ENCODE measurements at places on chromosomes 7 and 10.

GRCh38 chr7:41592236-41592635 lies 110.7 kb downstream of the INHBA start:
- DNase-seq = no peak

- no peak for DNase-seq
Observed at GRCh38 chr7:123692471-123692877, 36.8 kb downstream of the LMOD2 start.

DNA sequence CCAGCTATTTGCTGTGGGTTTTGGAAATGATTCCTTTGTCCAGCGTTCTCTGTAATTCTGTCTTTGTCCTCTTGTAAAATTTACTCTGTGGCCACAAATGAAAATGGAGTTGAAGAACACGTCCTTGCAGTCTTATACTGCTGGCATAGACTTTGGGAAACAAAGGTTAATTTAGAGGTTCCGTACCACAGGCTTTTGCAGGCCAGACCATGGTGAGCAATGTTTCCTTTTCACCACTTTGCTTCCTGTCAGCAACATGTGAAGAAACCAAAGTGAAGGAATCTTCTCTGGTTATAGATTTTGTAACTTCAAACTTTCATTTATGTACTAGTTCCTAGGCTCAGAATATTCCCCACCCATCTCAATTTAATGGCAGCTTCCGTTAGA lies 488.5 kb downstream of the MDFIC start:
- DNase-seq = no peak

DNA sequence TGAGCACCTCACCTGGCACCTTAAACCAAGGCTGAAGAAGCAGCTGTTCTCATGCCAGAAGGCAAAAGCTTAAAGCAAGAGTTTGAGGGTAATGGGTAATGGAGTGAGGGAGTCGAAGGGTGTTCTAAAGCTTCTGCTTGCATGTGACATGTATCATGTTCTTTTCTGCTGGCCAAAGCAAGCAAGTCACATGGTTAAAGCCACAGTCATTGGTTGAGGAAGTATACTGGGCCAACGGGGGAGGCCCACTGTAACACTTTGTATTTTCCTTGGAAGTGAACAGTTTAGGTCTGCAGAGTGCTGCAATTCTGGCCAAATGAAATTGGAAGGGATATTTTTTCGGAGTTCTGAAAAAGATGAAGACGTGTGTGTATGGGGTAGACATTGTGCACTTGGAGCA lies 75.7 kb downstream of the REEP3 start:
- DNase-seq = no peak

GRCh38 chr7:140609646-140610045 lies 31.0 kb downstream of the DENND2A start:
- no peak for DNase-seq

DNA sequence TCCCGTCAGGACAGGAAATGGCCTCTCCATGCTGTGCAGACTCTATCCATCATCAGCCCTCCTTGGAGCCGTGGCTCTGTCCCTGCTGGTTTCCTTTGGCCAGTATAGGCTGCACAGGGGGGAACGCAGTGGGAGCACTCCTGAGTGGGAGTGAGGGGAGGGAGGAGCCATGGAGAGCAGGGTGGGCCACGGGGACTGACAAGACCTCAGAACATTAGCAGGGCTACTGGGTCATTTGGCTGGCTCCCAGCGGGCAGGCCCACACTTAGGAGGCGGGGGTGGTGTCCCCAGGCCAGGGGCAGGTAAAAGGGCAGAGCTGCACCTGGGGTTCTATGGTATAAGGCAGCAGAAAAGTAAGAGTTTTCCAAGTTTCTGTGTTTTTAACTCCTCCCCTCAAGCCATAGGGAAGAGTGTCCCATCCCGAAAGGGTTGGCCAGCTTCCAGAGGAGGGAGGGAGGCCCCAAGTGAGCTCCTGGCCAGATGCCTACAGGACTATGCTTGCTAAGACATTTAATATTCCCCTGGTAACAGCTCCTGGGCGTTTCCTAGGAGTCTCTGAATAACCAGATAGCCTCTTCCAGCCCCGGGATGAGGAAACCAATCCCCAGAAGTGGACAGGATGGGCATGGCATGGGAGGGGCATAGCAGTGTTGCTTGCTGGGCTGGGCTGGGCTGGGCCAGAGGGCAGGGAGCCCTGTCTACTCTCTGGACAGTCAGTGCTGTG lies 5.5 kb upstream of the OPN4 start:
- DNase-seq = no peak

DNA sequence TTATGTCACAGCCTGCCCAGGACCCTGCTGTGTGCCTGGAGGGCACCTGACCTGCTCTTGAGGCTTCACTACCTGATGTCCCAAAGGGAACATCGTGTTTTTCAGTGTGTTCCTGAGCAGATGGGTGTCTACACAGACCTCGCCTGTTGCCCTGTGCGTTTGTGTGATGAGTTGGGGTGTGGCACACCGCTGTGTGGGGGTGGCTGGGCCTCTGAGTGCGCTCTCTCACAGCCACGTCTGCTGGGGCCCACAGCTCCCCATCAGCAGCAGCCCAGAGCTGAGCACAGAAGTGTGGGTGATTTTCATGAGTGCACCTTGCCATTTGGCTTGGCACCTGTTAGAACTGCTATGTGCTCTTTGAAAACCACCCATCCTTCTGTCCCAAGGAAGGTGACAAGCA lies 121.5 kb downstream of the NKX6-2 start:
- no peak for DNase-seq

DNA sequence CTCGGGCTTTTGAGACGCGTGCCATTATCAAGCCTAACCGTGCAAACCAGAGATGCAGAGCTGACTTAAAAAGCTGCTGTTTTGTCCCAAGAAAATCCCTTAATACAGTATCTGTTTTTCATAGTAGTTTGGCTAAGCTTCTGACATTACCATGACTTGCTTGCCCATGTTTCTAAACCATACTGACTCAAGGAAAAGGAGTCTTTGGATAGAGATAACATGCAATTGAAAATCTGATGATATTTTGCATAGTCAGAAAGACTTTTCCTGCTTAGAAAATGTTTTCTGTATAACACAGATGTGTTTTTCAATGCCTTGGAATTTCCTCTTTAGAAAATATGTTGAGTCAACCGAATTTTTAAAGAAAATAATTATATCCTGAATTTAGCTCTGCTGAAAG lies 21.5 kb upstream of the AKR1E2 start:
- no peak for DNase-seq

GRCh38 chr10:111944331-111944730 lies 239.2 kb downstream of the GPAM start:
- DNase-seq = no peak

GRCh38 chr10:11516431-11516746 lies 95.1 kb downstream of the USP6NL start:
- no peak for DNase-seq

- no peak for DNase-seq
Observed at GRCh38 chr10:23031318-23031717, 64.1 kb upstream of the MSRB2 start.

GRCh38 chr10:20955355-20955893 lies 58.3 kb upstream of the NEBL start:
- DNase-seq = no peak

DNA sequence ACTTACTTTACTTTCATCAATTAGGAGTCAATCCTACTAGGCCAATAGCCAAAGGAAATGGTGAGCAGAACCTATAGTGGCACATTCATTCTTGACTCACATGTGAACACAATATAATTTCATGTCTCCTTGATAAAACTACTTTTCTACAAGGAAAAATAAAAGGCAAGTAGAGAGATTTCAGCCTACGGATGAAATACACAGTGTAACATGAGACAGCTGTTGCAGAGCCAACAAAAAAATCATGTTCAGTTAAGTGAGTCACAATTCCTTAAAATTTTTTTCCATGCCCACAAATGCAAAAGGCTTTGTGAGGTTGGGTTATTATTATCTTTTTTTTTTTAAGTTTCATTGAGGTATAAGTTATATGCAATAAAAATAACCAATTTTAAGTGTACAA lies 54.8 kb downstream of the GPR141 start:
- DNase-seq = no peak

DNA sequence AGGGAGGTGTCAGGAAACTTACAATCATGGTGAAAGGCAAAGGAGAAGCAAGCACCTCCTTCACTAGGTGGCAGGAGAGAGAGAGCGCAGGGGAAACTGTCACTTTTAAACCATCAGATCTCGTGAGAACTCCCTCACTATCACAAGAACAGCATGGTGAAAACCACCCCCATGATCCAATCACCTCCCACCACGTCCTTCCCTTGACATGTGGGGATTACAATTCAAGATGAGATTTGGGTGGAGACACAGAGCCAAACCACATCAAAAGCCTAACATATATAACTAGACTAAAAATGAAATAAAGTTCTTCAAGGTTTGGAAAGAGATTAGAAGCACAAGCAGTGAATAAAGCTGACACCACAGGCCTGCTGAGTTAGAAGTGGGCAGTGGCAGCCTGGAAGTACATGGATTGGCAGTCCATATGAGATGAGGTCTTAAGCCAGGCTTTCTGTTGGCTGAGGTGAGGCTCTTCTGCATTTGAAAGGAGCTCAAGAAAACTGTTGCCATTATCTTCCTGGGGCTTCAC lies 96.4 kb upstream of the MDFIC start:
- DNase-seq = no peak

GRCh38 chr7:27146491-27147198 lies 929 bp downstream of the HOXA6 start:
- DNase-seq = no peak

DNA sequence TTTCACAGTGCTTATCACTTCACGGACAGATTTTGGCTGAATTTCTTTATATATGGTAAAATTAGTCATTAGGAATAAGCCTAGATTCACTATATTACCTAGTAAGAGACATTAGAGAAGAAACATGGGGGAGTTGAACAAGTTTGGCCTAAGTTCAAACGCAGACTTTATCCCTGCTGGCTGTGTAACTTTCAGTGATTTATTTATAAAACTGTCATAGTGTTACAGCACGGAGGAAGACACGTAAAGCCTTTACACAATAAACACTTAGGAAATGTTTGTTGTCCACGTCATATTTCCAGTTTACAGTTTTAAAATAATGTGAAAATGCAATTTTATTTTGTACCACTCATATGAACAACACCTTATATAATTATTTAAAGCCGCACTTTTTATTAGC lies 661.5 kb downstream of the MAGI2 start:
- DNase-seq = no peak

GRCh38 chr10:22133749-22134624 lies 83.8 kb downstream of the EBLN1 start:
- DNase-seq = no peak

- no peak for DNase-seq
Observed at GRCh38 chr7:45863715-45864114, 9.2 kb downstream of the CCDC201 start.

- no peak for DNase-seq
Observed at GRCh38 chr7:135993950-135994349, 16.8 kb upstream of the MTPN start.

- DNase-seq = no peak
Observed at GRCh38 chr10:103103989-103104388, 89.1 kb downstream of the NT5C2 start.

GRCh38 chr7:120617275-120617674 lies 240.7 kb downstream of the TSPAN12 start:
- DNase-seq = no peak

DNA sequence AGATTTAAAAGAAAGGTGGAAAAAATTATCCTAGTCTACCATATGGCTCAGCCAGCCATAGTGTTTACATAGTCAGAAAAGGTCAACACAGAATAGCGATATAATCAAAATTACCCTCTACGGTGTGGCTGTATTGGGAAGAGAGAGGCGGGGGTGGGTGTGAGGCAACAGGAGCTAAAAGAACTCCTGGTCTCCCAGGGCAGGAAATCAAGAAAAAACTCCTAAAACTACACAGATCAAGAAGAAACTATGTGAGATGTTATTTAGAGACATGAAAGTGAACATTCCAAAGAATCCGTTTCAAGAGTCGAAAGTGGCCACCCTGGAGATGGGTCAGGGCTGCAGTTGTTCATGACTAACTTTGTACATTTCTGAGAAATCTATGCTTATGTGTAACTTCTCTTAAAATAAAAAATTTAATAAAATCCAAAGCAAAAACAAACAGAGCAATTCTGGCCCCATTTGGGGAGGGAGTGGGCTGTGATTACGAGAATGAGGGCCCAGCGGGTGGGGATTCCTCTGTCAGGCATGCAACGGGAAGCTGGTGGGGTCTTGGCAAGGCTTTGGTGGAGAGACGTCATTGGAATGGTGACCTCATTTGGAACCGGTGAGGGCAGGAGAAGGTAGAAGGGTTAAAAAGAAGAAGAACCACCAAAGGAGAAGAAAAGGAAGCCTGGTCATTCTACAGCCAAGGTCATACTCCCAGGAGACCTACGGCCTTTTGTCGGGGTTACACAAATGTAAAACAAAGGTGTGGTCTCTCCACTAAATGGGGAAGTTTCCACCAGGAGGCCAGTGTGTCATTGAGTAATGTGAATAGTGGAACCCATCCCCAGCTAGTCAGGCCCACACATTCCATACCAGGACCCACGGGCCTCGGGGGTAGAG lies 71.2 kb upstream of the DUSP5 start:
- DNase-seq = no peak

- DNase-seq = no peak
Observed at GRCh38 chr10:1665021-1665661, 72.2 kb downstream of the ADARB2 start.

DNA sequence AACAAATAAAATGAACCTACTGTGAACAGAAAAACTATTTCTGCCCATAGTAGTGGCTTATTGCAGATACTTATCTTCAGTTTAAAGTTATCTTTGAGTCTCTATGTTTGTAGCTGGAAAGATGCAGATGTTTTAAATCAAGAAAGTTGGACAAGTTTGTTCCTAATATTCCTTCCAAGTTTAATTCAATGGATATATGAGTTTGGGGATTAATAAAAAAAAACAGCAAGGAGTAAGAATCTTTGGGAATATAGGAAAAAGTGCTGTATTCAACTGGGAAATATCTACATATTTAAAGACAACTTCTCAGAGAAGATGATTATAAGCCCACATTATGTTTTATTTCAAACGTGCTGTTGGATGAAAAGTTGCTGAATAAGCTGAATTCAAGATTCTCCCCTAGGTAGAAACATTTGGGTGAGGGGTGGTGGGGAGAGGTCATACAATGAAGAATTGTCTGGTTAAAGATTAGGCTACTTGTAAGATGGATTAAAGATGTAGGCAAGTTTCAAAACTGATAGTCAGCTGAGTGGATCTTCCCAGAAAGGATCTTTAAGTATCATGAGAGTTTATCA lies 1135.2 kb downstream of the CNTNAP2 start:
- no peak for DNase-seq

- no peak for DNase-seq
Observed at GRCh38 chr7:106658316-106659165, 2.4 kb downstream of the CCDC71L start.

DNA sequence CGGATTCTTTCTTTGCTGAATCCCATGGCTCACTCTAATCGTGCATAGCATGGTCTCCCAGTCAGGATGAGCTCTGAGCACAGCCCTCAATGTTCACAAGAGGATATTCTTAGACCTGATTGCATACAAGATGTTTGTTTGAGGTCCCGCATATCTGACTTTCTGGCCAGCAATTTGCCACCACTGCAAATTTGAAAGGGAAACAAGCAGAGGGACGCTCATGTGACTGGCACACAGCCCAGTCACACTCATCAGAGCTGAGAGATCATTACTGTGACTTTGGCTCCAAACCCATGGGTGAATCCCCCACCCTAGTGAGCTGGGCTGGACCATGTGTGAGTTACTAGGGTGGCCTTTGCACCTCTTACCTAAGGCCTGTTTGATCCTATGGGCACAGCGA lies 9.9 kb downstream of the TAS2R41 start:
- DNase-seq = no peak
